ENCODE measurements at places on chromosomes 6 and 20. TPM values are rescaled to one million over a fixed set of nuclear protein-coding genes. Genes with fewer than 3 reads are reported as not detected.
A peak's percentile ranks its signal among the peaks of the same experiment; 100 is the strongest.

DNA sequence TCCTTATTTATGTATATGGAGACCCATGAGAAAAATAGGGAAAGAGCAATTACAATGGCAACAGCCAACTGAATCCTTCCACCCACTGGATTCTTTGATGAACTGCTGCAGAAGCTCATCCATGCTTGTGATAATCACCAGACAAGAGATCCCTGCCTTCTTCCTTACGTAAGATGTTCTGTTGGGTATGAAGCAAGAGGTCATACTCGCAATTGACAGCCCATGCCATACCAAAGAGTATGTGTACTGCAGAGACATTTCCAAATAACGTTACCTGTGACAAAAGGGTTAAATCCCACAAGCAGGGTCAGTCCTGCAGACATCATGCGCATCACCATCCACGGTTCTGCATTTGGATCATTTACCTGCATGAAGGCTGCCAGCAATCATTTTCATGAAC lies 27.8 kb downstream of the ELOVL5 start:
- no peak for DNase-seq
- peaks cover 24% of the 10 kb centered on the region for H3K4me1 ChIP-seq
- no peaks in the 10 kb centered on the region for H3K36me3 ChIP-seq
- no peak overlapping the region for H3K27ac ChIP-seq

TAB2 gene
- 17.5 TPM for polyA plus RNA-seq

- DNase-seq = no peak
- no peaks in the 10 kb centered on the region for H3K36me3 ChIP-seq
- H3K4me3 ChIP-seq = no peak overlapping the region
- no peak overlapping the region for H3K27ac ChIP-seq
Observed at GRCh38 chr6:156925718-156926607, 148.8 kb downstream of the ARID1B start.

GRCh38 chr6:105184921-105185320 lies 5.1 kb upstream of the POPDC3 start:
- no peak overlapping the region for H3K27ac ChIP-seq
- no peaks in the 10 kb centered on the region for H3K4me1 ChIP-seq
- no peak overlapping the region for H3K4me3 ChIP-seq

CITED2 gene
- polyA plus RNA-seq = 35.9 TPM

ABHD16A gene
- polyA plus RNA-seq = 42.5 TPM

- no peak for DNase-seq
- H3K27me3 ChIP-seq = no peaks in the 10 kb centered on the region
- no peaks in the 10 kb centered on the region for H3K36me3 ChIP-seq
- no peak overlapping the region for H3K27ac ChIP-seq
Observed at GRCh38 chr6:125217992-125218391, 64.4 kb downstream of the TPD52L1 start.

GRCh38 chr20:57322476-57322875 lies 7.1 kb upstream of the SPO11 start:
- H3K4me1 ChIP-seq = no peaks in the 10 kb centered on the region
- no peaks in the 10 kb centered on the region for H3K27me3 ChIP-seq
- H3K4me3 ChIP-seq = no peak overlapping the region
- DNase-seq = no peak

- H3K36me3 ChIP-seq = no peaks in the 10 kb centered on the region
- no peak for DNase-seq
- H3K4me3 ChIP-seq = no peak overlapping the region
- H3K27ac ChIP-seq = no peak overlapping the region
Observed at GRCh38 chr20:19427913-19428312, 215.5 kb downstream of the SLC24A3 start.

DNA sequence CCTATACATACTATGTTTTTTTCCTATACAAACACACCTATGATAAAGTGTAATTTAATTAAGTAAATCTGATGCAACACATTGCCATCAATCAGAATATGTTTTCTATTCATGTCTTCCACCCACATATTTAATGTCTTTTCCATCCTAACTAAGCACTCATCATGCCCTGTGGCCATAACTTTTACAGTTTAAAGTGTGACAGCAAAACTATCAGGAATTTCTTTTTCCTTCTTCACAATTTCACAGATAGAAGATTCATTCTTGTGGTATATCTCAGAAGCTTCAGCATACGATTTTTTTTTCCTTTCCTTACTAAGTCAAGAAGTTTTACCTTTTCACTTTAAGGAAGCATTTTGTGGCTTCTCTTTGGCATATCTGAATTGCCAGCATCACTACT lies 7.0 kb upstream of the BEND6 start:
- no peak overlapping the region for H3K4me3 ChIP-seq
- no peaks in the 10 kb centered on the region for H3K36me3 ChIP-seq
- H3K27me3 ChIP-seq = peaks cover 5% of the 10 kb centered on the region
- no peak overlapping the region for H3K27ac ChIP-seq

DNA sequence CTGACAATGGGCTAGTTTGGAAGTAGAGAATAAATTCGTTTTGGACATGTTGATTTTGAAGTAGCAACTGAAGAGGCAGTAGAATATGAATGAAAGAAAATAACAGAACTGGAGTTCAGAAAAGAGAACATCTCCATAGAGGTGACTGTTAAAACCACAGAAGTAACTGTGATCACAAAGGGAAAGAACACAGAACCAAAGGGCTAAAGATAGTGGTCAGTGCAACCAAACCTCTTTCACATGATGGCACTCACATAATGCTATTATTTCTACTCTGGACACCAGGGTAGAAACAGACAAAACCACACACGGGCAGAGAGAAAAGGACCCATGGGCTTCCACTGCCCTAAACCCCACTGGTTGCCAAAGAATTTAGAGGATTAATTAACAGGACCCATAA lies 58.5 kb downstream of the CDK19 start:
- H3K27ac ChIP-seq = no peak overlapping the region
- H3K36me3 ChIP-seq = no peaks in the 10 kb centered on the region
- DNase-seq = no peak
- H3K4me3 ChIP-seq = no peak overlapping the region
- H3K4me1 ChIP-seq = no peaks in the 10 kb centered on the region
- no peaks in the 10 kb centered on the region for H3K27me3 ChIP-seq

GRCh38 chr6:36138667-36139066 lies 8.4 kb downstream of the MAPK13 start:
- no peaks in the 10 kb centered on the region for H3K4me1 ChIP-seq
- H3K27ac ChIP-seq = no peak overlapping the region
- H3K4me3 ChIP-seq = no peak overlapping the region

CD109 gene
- polyA plus RNA-seq = 0.31 TPM

COL12A1 gene
- polyA plus RNA-seq = not detected

- H3K4me3 ChIP-seq = no peak overlapping the region
- DNase-seq = no peak
- no peak overlapping the region for H3K27ac ChIP-seq
- H3K27me3 ChIP-seq = no peaks in the 10 kb centered on the region
- no peaks in the 10 kb centered on the region for H3K4me1 ChIP-seq
Observed at GRCh38 chr20:15020845-15021244, 683.4 kb upstream of the FLRT3 start.

DNA sequence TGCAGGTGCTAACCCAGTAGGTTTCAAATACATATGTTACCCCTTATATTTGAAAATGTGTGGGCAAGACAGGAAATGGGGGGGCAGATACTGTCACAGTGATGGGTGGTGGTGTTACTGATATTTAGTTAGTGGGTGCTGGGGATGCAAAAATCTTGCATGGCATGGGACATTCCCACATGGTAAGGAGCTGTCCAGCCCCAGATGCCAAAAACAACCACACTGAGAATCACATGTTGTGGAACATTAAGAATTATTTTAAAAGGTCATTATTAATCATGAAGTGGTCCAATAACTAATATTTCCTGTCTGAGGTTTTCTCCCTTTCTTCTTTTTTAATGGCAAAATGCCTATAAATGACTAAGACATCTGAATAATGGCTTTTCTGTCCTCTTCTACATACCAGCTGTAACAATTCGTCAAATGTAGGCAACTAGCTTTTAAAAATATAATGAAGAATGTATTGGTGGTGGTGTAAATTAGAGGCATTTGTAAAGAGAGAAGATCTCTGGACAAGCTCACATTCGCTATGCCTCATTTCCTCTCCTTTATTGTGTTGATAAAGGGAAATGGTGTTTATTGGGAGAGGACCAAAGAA lies 57.3 kb upstream of the SLC35B3 start:
- no peak for DNase-seq
- H3K4me3 ChIP-seq = no peak overlapping the region
- no peaks in the 10 kb centered on the region for H3K4me1 ChIP-seq
- no peaks in the 10 kb centered on the region for H3K36me3 ChIP-seq

DNA sequence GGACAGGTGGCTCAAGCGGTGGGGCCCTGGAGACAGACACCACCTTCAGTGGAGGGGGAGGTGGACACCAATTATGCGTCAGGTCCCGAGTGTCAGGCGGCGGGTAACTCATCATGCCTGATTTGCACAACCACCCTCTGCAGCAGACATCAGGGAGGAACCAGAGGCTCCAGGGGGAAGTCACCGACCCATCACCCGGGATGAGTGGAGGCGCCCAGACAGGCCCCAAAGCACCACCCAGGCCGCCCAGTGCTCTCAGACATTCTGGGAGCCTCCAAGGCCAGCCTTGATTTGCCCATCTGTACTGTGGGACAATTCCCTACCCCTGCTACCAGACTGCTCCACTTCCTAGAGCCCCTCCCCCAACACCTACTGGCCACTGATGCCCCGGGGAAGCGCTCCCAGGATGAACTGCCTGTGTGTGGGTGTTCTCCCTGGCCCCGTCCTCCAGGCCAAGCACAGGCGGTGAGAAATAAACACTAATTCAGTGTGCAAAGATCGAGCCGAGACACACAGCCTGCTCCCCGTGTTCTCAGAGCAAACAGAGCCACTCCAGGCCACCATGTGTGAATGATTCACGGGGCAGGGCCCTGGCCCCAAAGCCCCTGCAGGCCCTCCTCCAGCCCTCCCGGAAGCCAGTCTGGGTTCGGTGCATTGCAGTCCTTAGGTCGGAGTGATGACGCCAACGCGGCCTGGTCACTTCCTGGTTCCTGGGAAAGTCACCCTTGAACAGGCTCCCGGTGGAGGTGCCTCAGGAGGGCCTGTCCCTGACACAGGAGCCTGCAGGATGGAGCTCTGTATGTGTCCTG lies 107.2 kb downstream of the ASXL1 start:
- H3K4me3 ChIP-seq = no peak overlapping the region
- no peaks in the 10 kb centered on the region for H3K27me3 ChIP-seq
- peaks cover 70% of the 10 kb centered on the region for H3K36me3 ChIP-seq
- no peaks in the 10 kb centered on the region for H3K4me1 ChIP-seq

GRCh38 chr20:26208296-26209091 lies 511.8 kb upstream of the ZNF337 start:
- H3K36me3 ChIP-seq = no peaks in the 10 kb centered on the region
- peak; percentile 67 for DNase-seq
- H3K4me3 ChIP-seq = peak overlapping the region; percentile 60
- peak overlapping the region; percentile 70 for H3K27ac ChIP-seq

RNF114 gene
- polyA plus RNA-seq = 143 TPM

C6orf132 gene
- not detected for polyA plus RNA-seq

OOEP gene
- not detected for polyA plus RNA-seq

- H3K4me1 ChIP-seq = no peaks in the 10 kb centered on the region
- no peak overlapping the region for H3K27ac ChIP-seq
- H3K27me3 ChIP-seq = no peaks in the 10 kb centered on the region
- H3K36me3 ChIP-seq = no peaks in the 10 kb centered on the region
- no peak overlapping the region for H3K4me3 ChIP-seq
- DNase-seq = no peak
Observed at GRCh38 chr6:47144306-47144705, 102.2 kb upstream of the ADGRF1 start.

- H3K27me3 ChIP-seq = peaks cover 19% of the 10 kb centered on the region
- H3K4me1 ChIP-seq = peaks cover 17% of the 10 kb centered on the region
- DNase-seq = no peak
- peak overlapping the region; percentile 62 for H3K27ac ChIP-seq
- H3K4me3 ChIP-seq = peak overlapping the region; percentile 60
Observed at GRCh38 chr6:30006170-30007131, 54.6 kb upstream of the POLR1H start.

- H3K36me3 ChIP-seq = no peaks in the 10 kb centered on the region
- H3K27ac ChIP-seq = no peak overlapping the region
- H3K4me1 ChIP-seq = no peaks in the 10 kb centered on the region
- H3K27me3 ChIP-seq = no peaks in the 10 kb centered on the region
Observed at GRCh38 chr6:102023977-102024657, 630.6 kb downstream of the GRIK2 start.

- no peak overlapping the region for H3K27ac ChIP-seq
- H3K4me1 ChIP-seq = no peaks in the 10 kb centered on the region
- no peak overlapping the region for H3K4me3 ChIP-seq
- no peak for DNase-seq
- H3K36me3 ChIP-seq = no peaks in the 10 kb centered on the region
Observed at GRCh38 chr6:35019171-35019570, 122.0 kb downstream of the TCP11 start.

DNA sequence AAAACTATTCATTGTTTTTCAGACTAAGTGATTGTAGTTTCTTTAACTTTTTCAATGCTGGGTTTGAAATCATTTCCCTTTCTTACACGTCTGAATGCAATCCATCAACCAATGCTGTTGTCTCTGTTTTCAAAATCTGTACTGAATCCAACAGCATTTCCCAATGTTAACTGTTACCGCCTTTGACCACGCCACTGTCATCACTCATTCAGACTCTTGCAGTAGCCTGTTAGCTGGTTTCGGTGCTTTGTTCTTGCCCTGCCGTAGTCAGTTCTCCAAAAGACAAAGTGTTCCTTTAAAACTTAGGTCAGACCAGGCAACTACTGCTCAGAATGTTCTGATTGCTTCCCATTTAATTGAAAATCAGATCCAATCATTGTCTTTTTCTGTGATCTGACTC lies 131.3 kb downstream of the PLCB4 start:
- DNase-seq = no peak
- H3K4me1 ChIP-seq = no peaks in the 10 kb centered on the region
- H3K27ac ChIP-seq = no peak overlapping the region
- H3K27me3 ChIP-seq = no peaks in the 10 kb centered on the region
- H3K36me3 ChIP-seq = no peaks in the 10 kb centered on the region
- H3K4me3 ChIP-seq = no peak overlapping the region

DNA sequence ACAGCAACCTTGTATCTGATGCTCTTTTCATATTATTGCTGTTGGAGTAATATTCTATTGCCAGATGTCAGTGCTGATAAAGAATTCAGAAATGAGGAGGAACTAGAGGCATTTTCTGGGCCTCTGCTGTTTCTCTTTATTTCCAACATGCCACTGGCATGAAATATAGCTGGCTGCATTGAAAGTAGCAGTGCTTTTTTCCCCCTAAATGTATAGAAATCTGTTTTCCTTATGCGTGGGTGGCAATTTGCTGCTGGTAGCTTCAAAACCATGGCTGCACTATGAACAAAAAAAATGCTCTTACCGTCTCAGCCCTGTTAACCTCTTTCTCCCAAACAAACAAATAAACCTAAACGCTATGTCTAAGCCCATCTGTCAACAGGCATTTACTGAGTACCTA lies 442.3 kb upstream of the AGPAT4 start:
- no peak overlapping the region for H3K27ac ChIP-seq
- no peak overlapping the region for H3K4me3 ChIP-seq
- no peaks in the 10 kb centered on the region for H3K4me1 ChIP-seq
- H3K27me3 ChIP-seq = no peaks in the 10 kb centered on the region
- no peaks in the 10 kb centered on the region for H3K36me3 ChIP-seq
- DNase-seq = no peak

Data from naive thymus-derived CD4-positive, alpha-beta T cell (primary cell).